DMS153 (cell line): ENCODE measurements at places on chromosomes 5 and 9.

- DNase-seq = no peak
These were observed 25.6 kb downstream of the CAMK2A start for GRCh38 chr5:150263801-150264621.

DNA sequence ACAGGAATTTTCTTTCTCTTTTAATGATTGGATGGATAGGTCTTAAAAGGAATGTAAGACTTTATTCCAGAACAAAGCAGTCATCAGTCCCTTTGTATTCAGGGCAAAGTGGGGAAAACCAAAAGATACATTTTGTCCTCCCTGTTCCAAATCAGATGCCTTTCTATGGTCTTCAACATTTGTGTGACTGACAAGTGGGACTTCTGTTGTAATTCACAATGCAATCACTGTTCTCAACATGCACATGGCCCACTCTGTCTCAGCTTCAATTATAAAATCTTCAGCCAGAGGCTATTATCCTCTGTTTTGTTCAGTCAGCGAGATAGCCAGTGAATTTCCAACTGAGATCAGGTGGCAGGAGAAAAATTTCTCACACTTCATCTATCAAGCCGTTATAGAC is 95.5 kb upstream of the ERBIN start:
- no peak for DNase-seq

- DNase-seq = no peak
These were observed 17.5 kb downstream of the PIK3R1 start for GRCh38 chr5:68233075-68233474.

GRCh38 chr5:92640340-92640739 is 940.7 kb downstream of the NR2F1-AS1 start:
- no peak for DNase-seq
